Activated T-helper 17 cell treated with anti-CD3 and anti-CD28 coated beads, Interleukin-2, amount 50 U/mL, for 72 hours (primary cell): ENCODE measurements at places on chromosomes 4 and X. TPM values are rescaled to one million over a fixed set of nuclear protein-coding genes. Genes with fewer than 3 reads are reported as not detected.

The TENM3 gene
- total RNA-seq = not detected

DNA sequence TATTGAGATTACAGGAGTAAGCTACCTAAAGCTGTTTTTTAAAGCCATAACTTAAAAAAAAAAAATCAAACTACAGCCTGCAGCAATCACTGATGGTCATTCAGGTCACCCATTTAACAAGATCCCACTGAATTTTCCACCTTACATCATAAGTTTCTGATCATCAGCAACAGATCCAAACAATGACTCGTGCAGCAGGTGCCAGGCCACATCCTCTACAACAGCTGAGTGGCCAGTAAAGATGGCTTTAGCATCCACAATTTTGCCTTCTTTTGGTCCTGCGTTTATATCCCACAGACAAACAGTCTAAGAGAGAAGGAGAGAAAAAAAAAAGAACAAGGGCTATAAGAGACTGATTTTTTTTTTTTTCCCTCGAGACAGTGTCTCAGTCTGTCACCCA, 16.6 kb downstream of the RBBP7 start:
- ATAC-seq = no peak

DNA sequence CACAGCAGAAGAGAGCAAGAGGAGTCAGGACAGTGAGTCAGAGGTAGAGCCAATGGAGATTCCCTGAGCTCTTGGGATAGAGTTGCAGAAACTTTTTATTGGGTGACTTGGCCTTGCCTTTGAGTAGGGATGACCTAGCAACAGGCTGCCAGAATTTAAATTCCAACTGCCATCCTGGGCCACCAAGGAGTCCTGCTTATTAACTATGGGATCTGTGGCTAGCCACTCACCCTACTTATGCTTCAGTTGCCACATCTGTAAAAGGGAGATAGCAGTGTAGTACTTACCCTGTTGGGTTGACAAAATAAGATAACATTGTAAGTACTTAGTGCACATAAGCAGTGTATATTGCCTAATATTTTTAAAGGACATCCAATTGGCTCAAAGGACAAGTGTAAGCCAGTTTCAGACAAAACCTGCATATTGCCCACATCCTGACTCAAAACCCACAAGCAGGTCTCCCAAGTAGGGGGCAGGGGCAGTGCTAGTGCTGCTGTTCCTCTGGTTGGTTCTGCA, 43.5 kb upstream of the TMEM164 start:
- ATAC-seq = no peak

GRCh38 chrX:73561801-73562200, 1.2 kb upstream of the CHIC1 start:
- no peak for ATAC-seq

The HTR2C gene
- total RNA-seq = not detected

DNA sequence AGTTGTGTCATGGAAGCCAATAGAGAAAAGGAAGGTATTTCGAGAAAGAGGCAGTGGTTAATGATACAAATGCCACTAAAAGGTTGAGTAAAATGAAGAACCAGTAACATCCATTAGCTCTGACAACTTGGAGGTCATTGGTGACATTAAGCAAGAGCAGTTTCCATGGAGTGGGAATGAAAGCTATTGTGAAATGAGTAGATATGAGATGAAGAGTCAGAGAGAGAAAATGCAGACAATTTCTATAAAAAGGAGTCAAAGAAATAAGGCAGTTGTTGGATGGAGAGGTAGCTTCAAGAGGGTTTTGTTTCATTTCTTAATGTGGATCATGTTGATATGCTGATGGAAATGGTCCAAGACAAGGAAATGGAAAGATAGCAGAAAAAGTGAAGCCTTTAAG, 9.6 kb upstream of the AMTN start:
- ATAC-seq = no peak

The TLR10 gene
- 0.19 TPM for total RNA-seq

DNA sequence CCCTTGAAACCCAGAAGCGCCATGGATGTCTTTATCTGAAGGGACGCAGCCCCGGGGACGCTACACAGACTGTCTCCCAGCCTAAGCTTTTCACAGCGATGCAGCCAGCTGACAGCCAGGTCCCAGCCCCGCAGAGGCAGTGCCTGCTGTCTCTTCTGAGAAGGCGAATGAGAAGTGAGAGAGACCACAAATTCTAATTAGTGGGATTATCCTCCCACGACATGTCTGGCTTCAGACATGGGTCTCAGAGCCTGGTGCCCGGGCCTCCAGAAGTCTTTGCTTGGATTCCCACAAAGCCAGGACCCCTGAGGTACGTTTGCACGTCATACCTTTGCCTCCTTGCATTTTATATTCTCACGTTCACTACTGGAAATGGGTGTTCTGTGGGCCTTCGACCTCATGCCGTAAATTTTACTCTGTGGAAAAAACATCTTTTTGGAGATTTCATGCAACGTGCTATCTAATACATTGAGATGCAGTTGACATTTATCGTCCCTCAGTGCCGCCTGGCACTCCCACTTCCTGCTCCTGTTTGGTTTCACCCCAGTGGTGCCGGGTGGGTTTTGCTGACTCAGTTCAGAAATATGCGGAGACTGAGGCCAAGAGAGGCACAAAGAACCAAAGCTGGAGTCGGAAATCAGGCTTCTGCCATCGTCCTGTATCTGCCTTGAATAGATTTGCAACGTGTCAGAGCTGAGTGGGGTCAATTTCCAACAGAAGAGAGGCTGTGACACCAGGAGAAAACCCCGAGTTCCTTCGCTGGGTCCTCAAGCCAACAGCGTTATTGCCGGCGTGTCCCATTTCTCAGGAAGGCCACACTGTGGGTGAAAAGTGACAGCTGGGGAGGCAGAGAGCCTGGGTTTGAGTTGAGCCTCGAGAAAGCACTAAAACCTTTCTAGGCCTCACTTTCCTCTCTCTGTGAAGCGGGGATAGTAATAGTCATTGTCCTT, 114.4 kb downstream of the STK32B start:
- no peak for ATAC-seq

DNA sequence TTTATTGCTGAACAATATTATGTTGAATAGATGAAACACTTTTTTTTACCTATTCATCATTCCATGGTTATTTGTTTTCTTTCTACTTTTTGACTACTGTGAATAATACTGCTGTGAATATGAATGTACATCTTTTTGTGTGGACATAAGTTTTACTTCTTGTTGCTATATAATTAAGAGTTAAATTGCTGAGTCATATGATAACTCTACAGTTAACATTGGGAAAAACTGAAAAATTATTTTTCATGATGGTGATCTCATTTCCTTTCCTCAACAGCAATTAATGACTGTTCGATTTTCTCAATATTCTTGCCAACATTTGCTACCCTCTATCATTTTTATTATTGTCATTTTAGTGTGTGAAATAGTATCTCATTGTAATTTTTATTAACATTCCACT, 106.9 kb upstream of the TECRL start:
- ATAC-seq = no peak

- no peak for ATAC-seq
Observed at GRCh38 chrX:9048801-9049200, 14.9 kb upstream of the FAM9B start.

GRCh38 chr4:74098427-74098994, 484 bp downstream of the CXCL2 start:
- no peak for ATAC-seq

DNA sequence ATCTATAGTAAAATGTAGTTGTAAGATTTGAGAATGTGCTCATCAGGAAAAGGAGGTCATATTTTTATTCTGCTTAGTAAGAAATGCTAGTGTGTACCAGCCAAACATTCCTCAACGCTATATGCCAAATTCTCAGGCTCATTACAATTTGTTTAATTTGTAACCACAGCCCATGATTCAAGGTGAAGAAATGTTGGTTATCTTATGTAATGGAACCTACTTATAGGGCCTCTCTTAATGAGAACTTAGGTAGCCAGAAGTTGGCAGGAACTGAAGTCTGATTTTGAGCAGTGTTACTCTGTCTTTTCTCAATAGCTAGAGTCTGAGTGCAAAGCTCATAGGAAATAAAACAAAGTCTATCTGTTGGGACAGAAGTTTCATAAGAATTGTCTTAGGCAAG, 595.0 kb downstream of the GLUD2 start:
- no peak for ATAC-seq

DNA sequence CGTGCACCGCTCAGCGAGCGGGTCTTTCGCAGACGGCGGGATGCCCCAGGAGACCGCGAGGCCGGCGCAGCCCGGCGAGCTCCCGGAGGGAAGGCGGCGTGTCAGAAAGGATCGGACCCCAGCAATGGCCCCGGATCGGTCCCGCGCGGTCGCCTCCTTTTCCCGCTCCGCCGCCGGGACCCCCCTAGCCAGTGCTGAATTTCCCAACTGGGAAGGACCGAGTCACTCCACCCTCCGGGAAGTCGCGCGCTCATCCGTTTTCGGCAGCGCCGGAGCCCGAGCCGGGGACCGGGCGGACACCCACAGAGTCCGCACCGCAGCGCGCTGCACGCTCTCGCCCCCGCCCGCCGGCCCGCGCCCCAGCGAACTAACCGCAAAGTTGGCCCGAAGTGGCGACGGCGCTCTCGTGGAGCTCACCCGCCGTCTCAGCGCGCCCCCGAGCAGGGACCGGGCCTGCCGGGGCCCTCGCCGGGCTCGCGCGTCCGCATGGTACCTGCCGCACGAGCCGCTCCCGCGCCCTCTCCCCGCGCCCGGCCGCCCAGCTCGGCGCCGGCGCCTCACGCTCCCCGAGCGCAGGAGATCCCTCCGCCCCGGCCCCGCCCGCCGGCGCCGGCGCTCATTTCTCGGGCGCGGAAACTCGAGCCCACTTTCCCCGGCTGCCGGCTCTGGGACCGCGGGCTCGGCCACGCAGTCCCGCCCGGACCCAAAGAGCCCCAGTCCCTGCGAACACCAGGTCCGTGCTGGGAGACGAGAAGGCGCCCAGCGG, at the start of gene FAT1:
Gene FAT1, minus strand, starts transcription at position 565 of the 766 bp plus-strand sequence. CDS start 14,029 bp downstream, outside the sequence.
- no peak for ATAC-seq

The HELT gene
- not detected for total RNA-seq

- ATAC-seq = no peak
Observed at GRCh38 chrX:12228862-12229261, 90.6 kb downstream of the FRMPD4 start.

- ATAC-seq = no peak
Observed at GRCh38 chr4:185096032-185096653, 46.9 kb upstream of the SLC25A4 start.
